GM23248 (cell line): ENCODE measurements at places on chromosomes 16 and 17.
A peak's percentile ranks its signal among the peaks of the same experiment; 100 is the strongest.

DNA sequence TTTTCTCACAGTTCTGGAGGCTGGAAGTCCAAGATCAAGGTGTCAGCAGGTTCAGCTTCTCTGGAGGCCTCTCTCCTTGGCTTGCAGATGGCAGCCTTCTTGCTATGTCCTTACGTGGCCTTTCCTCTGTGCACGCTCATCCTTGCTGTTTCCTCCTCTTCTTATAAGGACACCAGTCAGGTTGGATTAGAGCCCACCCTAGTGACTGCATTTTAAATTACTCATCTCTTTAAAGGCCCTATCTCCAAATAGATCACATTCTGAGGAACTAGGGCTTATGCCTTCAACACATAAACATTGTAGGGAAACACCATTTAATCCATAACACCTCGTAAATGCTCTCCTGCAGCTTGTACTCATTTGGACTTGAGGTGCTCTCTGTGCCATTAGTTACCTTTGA, 36.3 kb downstream of the DHRS7C start:
- DNase-seq: peak; percentile 10

GRCh38 chr16:82758406-82758805, 131.6 kb downstream of the CDH13 start:
- DNase-seq: no peak

DNA sequence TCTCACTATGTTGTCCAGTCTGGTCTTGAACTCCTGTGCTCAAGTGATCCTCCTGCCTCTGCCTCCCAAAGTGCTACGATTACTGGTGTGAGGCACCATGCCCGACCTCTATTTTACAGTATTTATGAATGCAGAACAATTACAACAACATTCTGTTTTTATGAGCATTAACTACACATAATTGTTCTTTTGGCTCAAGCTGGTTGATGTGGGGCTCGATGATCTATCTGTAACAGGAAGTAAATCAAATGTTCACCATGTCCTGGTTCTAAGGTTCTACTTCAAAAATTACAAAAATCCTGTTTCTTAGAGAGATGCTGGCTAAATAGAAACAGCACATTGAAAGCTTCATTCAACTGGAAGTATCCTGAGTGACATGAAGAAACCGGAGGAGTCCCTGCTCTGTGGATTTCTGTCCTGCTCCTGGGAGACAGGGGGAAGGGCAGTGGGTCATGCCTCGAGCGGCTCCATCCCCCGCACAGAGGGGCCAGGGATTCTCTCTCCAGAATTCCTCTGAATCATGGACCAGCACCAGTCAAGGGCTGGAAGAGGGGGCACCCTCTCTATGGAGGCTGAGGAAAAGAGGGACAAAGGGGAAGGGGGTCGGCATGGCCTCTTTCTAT, 31.5 kb downstream of the FA2H start:
- DNase-seq: no peak

DNA sequence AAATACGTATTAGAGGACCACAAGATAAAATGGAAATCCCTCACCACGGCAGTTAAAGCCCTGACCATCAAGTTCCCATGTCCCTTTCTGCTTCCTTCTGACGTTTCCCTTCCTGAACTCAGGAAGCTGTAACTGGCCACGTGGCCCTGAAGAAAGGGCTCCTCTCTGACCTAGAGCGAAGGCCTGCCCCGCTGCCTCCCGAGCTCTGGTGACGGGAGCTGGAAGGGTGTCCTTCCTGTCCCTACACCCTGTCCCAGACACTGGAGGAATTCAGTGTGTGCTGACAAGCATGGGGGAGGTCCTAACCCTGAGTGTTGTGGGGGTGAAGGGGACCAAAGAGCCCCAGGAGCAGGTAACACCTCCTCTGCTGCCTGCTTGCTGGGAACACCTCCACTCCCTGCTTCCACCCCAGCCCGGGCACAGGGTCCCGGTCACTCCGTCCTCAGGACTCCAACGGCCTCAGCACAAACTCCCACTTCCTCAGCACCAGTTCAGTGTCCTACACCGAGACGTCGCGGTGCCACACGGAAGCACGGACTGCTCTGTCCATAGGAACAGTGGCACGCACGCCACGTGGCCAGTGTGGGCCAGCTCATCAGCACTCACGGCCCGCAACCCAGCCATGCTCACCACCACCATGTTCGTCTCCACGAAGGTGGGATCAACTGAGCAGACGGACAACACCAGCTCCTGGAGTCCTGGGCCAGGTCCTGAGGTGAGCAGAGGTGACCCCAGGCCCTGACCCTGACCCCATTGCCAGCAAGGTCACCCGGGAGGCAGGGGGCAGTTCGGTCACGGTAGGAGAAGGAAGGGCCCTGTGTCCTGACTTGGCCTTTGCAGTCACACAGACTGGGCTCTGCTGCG, 16.9 kb downstream of the TMEM235 start:
- no peak for DNase-seq
